GM06990 (cell line): ENCODE measurements at places on chromosomes 12 and 14.

- DNase-seq, result no peak
Observed at GRCh38 chr12:5432011-5432400, at the start of gene NTF3. Gene NTF3 (plus strand): TSS chr12:5432108. CDS start chr12:5432325, 217 bp downstream.

DNA sequence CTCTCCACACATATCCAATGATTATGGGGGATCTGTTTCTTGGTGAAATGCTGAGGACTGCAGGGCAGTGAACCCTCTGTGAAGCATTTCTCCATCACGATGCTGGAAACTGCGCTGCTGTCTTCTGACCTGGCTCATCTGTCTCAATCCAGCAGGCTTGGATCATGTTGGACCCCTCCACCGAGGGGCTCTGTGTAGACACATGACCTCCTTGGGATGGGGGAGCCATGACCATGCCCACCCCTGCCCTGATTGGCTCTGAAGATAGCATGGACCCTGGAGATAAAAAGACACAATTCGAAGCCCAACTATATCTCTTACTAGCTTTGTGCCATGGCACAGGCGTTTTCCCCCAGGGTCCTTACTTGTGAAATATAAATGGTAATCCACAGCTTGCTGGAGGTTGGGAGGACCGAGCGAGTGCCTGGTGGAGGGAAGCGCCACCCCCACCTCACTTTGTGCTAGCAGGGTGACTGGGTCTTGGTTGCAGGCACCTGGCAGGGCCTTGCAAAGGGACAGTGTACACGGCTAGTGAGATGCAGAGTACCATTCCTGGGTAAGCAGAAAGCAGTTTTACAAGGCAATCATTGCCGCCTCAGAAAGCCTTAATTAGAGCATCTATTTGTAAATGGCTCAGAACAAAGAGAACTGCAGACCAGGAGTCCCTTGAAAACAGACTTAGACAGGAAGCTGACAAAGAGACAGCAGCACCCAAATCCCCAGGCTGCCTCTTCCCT, 2.4 kb upstream of the KRT83 start:
- DNase-seq, result no peak

DNA sequence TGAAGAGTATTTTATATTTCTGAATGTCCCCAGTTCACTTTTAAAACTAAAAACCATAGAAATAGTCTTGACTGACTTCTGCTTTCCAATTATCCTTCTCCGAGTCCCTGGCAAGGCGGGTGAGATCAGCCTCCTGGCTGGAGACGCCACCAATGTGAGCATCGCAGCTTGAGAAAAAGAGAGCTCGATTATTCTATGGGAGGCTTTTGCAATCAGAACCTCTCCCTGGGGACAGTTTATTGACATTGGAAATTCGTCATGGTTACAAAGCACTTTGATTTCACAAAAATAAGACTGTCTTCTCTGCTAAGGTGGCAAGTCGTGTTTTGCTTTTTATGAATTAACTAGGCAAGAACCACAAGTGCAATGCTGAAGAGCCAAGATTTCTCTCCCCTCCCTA, 23.6 kb upstream of the GPHB5 start:
- DNase-seq, result no peak

DNA sequence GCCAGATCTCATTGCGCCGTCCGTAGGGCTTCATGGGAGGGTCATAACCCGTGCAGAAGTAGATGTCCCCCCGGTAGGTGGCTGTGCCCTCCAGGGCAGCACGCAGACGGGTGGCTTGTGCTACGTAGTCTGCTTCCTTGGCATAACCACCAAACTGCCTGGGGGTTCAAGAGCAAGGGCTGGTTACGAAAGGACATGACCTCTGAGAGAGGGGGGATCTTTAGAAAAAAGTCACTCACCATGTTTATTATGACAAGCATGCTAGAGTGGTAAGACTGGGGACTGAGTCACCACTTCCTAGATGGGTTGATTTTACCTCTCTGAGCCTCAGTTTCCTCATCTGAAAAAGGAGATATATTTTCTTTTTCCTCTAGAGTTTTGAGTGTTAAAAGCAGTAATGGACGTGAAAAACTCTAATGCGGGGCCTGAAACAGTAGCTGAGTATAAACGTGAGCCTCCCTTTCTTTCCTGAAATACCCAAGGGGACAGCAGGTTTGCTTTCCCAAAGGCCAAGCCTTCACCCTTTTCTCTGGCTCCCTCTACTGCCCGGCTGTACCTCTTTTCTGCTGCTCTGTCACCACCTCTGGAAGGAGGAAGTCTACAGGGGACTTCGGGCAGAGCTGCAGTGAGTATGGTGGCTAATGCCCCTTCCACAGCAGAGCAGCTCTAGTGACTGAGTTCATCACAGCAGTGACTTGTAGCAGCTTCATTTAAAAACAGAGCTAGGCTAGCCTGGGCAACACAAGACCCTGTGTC, 23.5 kb upstream of the GPRC5D start:
- no peak for DNase-seq

DNA sequence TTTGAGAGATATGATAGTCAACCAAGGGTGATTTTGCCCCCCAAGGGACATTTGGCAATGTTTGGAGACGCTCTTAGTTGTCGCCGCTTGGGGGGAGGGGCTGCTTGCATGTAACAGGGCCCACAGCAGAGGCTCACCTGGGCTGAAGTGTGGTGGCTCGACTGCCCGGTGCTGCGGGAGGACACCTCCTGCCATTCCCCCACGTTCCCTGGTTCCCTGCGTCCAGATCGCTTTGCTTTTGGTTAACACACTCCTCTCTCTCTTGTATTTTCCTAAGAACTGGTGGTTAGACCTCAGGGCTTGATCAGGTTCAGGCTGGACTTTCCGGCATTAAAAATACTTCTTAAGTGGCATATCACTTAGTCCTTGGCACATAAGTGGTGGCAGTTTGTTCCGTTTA, 18.9 kb downstream of the PPP2R5C start:
- no peak for DNase-seq

GRCh38 chr14:72389200-72389599, 457.0 kb downstream of the RGS6 start:
- no peak for DNase-seq

DNA sequence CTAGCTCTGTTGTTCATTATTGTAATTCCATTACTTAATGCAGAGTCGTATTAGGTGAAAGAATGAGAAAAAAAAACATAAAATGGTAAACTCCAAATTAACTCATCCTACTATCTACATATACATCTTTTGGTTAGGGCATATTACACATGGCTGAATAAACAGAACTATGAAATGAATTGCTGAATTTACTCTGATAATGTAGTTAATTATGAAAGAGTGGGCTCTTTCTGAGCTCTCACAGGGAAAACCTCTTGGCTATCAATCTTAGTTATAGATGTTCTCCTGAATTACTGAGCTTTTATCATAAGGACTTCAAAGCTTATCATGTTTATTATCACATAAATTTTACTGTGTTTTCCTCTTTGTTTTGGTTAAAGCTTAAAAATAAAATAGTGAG, 798.5 kb upstream of the MDGA2 start:
- DNase-seq, result no peak

- DNase-seq, result no peak
Observed at GRCh38 chr12:104549815-104550480, 93.2 kb downstream of the CHST11 start.

- DNase-seq, result no peak
Observed at GRCh38 chr12:5777451-5777850, 167.6 kb downstream of the ANO2 start.

GRCh38 chr14:90405755-90406154, 8.9 kb downstream of the CALM1 start:
- no peak for DNase-seq

- no peak for DNase-seq
Observed at GRCh38 chr14:42113358-42114069, 506.8 kb downstream of the LRFN5 start.

GRCh38 chr12:89349814-89350213, 2.5 kb downstream of the DUSP6 start:
- DNase-seq, result no peak

DNA sequence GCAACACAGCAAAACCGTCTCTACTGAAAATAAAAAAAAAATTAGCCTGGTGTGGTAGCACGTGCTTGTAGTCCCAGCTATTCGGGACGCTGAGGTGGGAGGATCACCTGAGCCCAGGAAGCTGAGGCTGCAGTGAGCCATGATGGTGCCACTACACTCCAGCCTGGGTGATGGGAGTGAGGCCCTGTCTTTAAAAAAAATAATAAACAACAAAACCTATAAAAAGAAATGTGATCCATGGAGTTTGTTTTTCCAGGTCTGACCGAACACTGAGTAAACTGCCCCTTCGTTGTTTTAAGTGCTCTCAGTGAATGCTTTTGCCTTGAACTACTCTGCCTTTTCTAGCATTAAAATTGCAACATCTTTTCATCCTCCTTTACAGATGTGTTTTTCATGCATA, 76.8 kb downstream of the TESC start:
- no peak for DNase-seq

GRCh38 chr12:56220611-56221231, 1.0 kb downstream of the RNF41 start:
- no peak for DNase-seq

GRCh38 chr12:45720069-45720468, 9.4 kb upstream of the ARID2 start:
- no peak for DNase-seq

GRCh38 chr12:54160769-54161480, 27.9 kb downstream of the SMUG1 start:
- DNase-seq, result no peak

GRCh38 chr12:66312189-66312588, 9.9 kb downstream of the HELB start:
- no peak for DNase-seq

GRCh38 chr12:64097366-64098105, 124.6 kb downstream of the KICS2 start:
- no peak for DNase-seq

DNA sequence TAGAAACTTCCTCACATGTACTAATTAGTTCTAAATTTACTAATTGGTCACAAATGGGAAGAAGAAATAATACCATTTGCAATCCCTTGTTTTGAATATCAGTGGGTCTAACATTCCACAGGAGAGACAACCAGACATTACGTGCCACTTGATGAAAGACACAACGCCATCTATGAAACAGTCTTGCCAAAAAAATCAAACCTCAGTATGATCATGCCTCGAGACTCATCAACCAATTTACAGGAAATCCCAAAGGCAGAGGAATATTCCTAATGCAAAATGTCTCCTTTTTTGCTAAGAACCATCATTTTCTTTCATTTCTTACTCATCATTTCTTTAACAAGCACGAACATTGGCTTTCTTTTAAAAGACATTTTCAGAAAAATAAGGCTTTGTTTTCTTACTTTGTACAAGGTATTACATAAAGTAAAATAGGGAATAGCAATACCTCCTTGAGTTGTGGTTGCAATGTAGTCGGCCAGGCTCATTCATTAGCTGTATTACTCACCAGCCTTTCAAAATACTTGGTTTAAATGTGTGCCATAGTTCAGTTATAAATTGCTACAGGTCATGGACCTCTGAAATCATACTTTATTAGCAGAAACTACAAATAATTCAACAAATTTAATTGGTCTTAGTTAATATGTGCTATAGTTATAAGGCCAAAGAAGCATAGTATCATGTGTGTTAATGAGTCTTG, 436.2 kb upstream of the FLRT2 start:
- DNase-seq, result no peak

- no peak for DNase-seq
Observed at GRCh38 chr14:30966415-30967363, 58.8 kb upstream of the AP4S1 start.

DNA sequence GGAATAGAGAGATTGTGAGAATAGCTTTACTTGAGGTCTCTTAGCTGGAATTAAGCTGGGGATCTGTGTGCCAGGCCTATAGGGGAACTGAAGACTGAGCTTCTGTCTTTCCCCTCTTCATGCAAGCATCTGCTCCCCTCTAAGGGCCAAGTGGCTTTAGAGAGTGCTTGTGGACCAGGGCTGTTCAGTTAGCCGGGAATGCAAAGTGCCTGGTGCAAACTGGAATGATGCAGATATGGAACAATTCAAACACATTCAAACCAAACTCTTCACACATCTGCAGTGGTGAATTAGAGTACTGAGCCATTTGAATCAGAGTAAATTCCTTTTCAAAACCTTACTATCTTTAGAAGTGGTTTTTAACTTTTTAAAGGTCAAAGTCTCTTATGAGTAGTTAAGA, 99.0 kb downstream of the LIN7A start:
- no peak for DNase-seq

GRCh38 chr12:2395354-2395977, 342.7 kb downstream of the CACNA1C start:
- no peak for DNase-seq

GRCh38 chr12:95614390-95614982, 63.2 kb upstream of the USP44 start:
- DNase-seq, result no peak

DNA sequence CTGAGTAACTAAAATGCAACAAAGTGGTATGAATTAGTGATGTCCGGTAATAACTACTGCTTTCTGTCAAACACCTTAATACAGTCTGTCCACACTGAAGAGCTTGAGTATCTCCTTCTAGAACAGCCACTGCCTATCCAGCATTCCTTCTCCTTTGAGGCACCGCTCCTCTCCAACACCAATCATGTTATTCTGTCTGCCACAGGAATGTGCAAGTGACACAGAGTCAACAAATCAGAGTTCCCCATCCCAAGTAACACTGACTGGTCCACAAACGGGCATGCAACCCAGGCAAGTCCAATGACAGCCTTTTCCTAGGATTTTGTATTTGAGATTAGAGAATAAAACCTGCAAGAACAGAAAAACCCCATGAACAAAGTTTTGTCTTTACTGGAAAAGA, 3.8 kb downstream of the GXYLT1 start:
- DNase-seq, result no peak

DNA sequence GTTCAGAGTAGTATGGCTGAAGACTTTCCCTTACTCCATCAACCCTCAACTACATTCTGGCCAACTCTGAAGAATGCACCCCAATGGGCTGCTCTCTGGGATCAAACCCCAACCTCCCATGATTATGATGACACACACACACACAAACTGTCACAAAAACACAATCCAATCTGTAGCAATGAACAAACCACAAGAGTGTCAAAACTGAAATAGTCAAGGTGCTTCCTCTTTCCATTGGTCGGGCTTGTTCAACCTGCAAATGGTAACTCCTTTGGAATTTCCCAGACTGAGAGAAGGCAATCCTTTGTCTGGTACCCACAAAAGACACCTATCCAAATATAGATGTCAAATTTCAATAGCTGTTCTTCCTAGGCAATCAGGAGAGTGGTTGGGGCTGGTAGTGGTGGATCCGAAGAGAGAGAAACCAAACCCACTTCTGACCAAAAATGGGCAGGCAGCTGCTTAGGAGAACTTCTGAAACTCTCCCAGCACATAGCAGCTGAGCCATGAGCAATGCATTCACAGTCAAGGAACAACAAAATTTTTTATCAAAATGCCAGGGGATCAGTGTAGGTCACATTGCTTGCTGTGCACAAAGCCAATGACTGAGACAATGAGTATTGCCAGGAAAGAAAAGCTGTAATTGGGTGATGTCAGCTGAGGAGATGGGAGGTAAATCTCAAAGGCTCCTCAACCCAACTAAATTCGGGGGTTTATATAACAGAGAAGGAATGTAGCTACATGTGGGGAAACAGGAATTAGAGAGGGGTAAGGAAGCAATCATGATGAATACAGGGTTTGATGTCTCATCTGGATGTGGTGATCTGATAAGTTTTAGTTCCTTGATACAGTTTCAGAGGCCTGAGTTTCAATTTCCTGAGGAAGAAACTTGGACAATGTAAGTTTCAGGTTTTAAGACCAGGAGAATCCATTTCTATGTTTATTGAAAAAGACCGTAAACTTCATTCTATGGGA, 191.4 kb downstream of the KITLG start:
- peak; percentile 11 for DNase-seq

- DNase-seq, result no peak
Observed at GRCh38 chr14:98375566-98375965, 896.4 kb downstream of the BCL11B start.

GRCh38 chr12:129830796-129831195, 73.0 kb downstream of the TMEM132D start:
- DNase-seq, result no peak

GRCh38 chr14:78491048-78491447, 320.9 kb downstream of the NRXN3 start:
- DNase-seq, result no peak
